ENCODE measurements at places on chromosomes 13 and 19. TPM values are rescaled to one million over a fixed set of nuclear protein-coding genes. Genes with fewer than 3 reads are reported as not detected.
A peak's percentile ranks its signal among the peaks of the same experiment; 100 is the strongest.

DNA sequence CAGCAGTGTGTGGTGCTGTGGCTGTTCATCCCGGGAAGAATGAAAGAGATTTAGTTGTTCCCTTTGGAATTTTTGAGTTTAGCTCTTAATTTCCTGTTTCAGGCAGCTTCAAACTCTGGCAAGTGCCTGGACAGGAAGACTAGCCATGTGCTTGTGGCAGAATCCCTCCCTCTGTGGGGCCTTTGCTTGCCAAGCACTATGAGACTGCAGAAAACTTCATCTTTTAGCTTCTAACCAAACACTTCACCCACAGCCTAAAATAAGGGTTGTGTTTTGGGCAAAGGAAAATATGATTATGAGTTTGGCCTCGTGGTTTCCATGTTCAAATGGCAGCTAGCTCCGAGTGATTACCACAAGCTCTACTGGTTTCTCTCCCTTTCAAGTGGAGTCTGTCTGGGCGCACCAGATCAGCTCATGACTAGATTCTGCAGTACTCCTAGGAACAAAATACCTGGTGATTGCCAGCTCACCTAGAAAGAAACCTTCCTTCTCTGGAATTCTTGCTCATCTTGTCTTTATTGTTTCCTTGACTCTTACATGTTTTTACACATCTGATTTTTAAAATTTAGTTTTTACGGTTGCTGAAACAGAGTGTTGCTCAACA is 707.5 kb downstream of the SLITRK6 start:
- DNase-seq, result no peak

DNA sequence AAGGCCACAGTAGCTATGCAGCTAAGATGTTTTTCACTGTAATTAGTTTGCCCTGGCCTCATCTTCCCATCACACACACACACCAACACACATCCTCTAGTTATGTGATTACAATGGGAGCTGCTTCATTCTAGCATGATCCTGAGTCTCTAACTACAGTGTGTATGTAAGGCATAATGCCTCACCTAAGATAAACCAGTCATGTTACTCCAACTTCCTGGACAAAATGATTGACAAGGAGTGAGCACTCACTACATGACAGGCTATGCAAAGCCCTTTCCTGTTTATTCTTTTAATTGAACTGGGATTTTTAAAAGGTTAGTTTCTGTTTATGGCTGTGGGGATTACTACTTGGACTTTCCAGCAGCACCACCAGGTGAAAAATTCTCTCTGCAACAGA is 400.8 kb upstream of the ATXN8OS start:
- DNase-seq, result no peak

PCDH20 gene
- polyA plus RNA-seq, result not detected

FRY gene
- polyA plus RNA-seq, result 1.4 TPM

DNA sequence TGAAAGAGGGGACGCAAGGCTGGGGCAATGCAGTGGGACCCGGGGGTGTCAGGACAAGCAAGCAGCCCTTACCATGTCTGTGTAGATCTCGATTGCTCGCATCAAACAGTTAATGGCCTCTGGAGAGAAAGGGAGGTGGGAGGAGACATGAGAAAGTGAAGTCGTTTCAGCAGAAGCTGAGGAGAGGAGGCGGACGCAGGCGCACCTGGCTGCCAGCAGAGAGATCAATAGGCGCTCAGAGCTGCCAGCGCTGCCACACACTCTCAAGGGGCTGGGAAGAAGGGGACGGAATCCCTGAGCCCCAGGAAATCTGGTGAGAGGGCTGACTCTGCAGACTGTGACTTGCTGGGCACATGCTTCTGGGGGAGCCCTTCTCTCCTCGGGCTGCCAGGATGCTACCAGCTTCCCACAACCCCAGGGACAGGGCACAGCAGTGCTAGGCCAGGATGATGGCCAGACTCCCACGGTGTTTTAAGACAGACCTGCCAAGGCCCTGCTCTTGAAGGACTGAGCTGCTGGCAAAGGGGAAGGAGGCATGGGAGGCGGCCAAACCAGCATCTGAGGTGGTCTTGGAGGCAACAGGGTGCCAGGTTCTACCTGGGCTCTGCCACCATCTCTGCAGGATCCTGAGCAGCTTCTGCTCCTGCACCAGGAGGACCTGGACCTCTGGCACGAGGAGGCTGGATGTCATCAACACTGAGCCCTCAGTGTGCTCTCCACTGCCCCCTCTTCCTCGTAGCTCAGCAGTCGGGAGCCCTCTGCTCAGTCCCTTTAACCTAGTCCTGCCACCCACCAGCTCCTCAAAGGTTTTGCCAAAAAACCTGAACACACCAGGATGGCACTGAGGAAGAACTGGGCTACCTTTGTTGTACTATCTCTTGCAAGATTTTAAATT is 11.7 kb upstream of the KPTN start:
- no peak for DNase-seq

ZNF91 gene
- 13.1 TPM for polyA plus RNA-seq

ZGLP1 gene
- 2.1 TPM for polyA plus RNA-seq

DNA sequence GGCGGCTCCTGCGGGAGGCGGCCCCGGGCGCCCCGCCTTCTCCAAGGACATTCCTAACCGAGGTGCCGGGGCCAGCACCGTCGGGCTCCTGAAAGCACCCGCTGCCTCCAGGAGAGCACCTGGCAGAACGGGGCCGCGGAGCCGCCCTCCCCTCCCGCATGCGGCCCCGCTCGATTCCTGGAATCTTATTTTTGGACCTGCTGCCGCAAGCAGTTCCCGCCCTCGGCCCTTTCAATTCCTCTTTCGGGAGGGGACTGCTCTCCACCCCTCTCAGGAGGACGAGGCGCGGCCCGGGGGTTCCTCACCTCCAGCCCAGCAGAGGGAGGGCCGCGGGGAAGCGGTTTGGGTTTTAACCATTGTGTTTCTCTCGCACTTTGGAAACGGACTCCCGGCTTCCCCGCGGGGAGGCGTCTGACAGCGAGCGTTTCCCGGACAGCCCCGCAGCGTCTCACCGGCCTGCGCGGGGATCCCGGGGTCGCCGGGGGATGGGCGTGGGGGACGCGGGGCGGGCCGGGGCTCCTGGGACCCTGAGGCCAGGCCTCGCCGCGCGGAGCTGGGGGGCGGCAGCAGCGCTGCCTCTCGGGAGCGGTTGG is 849 bp downstream of the GAS6 start:
- peak; percentile 56 for DNase-seq

Data from SK-N-SH (cell line).